ENCODE measurements at places on chromosomes 6 and 20.

DNA sequence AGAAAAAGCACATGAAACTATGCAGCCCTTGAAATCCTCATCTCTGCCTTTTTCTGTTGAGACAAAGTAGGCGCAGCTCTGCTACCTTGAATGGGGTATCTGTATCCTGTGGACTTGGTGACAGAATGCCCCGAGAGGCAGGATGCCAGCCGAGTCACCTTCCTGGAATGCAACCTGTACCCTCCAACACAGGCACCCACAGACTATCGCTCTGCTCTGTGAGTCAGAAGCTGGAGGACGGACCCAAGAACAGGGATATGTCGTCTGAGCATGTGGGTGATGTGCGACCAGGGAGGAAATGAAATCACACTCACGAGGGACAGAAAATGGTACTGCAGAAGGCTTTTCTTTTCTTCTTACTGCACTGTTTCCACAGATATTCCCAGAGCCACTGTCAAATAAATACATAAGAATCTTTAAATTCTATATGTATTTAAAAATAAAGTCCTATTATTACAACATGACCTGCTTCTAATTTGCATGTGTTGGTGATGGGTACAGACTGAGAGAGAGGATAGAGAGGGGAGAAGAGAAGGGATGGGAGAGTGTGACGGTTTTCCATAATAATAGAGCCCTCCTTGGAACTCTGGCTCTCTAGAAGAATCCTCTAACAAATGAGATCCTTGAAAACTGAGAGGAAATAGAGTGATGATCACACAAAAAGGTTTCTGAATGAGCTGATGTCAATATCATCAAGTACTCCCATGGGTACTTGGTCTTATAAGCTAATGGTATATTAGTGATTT is 308.1 kb downstream of the FOXC1 start:
- peak; percentile 99 for DNase-seq

DNA sequence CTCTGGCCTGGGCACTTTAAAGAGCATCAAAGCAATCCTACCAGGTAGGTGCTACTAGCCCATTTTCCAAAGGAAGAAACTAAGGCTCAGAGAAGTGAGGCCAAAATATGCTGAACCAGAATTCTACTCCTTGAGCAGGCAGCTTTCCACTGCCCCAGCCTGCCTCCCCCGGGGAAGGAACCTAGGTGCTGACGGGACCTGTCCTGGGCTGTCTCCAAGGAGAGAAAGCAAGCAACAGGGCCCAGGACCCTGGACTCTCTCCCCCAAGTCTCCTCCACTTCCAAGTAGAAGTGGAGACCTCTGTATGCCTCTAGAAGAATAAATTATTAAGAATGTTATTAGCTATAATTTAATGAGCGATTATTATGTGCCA is 159.5 kb downstream of the MRPL14 start:
- DNase-seq: no peak

DNA sequence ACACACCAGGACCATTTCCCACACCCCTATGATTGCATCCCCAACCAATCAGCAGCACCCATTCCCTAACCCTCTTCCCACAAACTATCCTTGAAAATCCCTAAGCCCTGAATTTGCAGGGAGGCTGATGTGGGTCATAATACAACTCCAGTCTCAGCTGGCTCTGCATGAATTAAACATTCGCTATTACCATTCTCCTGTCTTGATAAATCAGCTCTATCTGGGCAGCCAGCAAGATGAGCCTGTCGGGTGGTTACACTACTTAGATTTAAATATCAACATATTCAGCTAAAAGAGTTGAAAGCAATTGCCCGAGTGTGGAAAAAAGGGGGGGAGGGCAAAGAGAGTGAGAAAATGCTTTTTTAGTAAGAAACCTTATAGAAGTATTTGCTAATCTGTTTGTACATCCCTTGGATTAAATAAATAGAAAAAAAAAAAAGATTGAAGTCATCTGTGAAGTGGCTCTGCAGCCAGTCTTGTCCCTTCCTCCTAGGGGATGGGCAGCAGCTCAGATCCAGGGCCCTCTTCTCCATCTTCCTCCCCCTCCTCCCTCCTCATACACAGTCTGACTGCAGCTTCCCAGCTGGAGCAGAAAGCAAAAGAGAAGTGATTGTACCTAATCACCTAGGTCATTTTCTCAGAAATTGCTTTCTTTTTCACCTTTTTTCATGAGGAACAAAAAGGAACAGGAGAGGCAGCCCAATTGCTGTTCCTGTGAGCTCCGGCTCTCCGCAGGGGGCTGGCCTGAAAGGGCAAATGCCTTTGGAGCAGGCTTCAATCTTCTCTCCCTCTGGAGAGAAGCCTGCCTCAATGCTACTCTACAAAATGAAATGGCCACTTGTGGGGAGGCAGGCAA is 356.6 kb upstream of the SULF2 start:
- DNase-seq: no peak

GRCh38 chr6:166419286-166419685 is 36.5 kb upstream of the MPC1 start:
- DNase-seq: peak; percentile 33

DNA sequence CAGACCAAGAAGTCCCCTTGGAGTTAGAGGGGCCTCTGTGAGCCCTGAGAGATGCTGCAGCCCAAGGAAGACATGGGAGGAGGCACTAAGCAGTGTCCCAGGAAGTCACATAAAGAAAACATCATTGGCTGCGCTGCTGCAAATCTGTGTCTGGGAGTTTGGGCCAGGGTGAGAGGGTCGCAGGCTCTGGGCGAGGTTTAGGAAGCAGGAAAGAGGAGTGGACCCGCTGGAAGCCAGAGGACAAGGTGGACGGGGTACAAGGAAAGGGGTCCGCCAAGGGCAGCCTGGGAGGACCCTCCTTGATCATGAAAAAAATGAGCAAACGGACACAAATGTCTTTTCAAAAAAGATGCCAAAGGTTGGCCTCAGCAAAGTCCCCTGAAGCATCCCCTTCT is 15.5 kb upstream of the SERPINB1 start:
- DNase-seq: no peak

DNA sequence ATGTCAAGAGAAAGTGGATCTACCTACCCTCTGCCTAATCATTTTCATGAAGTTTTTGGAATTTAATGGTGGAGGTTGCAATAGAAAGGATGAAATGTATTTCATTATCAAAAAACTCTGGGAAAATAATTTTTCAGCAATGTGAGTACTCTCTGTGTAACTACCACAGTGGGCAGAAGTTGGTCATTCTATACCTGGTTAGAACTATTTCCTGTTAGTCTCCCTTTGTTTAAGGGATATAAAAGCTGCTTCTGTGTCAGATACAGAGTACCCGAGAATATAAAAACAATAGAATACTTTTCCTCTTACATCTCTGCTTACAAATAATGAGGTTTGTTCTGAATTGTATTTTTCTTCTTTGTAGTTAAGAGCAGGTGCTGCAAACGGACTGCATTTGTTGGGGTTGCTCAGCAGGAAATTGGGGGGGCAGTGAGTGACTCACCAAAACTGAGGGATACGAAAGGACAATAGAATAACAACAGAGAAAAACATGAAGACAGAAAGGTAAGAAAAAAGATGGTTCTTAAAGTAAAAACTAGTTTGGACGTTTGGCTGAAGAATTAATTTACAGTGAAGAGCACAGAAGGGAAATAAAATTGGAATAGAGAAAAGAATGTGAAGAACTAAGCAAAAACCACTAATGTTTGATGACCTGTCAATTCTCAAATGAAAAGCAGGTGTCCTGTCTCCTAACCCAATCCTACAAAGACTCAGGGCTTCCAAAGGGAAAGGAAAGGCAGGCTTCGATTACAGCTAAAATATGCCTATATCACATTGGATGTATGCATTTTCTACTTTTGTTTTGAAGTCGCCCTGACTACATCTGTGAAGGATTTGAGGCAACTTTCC is 703.1 kb downstream of the RFPL4B start:
- peak; percentile 14 for DNase-seq

DNA sequence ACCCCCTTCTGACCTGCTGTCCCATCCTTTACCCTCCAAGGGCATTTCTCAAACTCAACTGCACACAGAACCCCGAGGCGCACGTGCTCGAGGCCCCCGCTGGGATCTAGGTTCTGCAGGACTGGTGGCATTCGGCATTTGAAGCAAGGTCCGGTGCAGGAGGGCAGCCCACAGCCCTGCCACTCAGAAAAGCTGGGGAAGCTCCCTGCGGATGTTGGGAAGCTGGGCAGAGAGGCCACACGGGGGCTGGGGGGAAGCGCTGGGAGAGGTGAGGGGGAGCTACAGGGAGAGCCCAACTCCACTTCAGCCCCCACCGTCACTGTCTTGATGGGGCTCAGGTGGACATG is 51.2 kb upstream of the SLCO4A1 start:
- no peak for DNase-seq

DNA sequence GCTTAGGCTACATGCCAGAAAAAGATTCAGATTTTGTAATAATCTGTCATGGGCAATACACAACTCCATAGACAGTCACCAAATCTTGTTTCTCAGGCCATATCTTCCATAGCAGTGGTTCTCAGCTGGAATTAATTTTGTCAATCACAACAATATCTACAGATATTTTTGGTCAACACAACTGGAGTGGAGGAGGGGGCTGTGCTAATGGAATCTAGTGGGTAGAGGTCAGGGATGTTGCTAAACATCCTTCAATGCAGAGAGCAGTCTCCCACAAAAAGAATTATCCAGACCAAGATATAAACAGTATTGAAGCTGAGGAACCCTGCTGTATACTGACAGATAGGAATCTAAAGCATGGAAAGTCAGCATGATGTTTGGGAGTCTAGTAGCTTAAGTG is 174.6 kb downstream of the UBE3D start:
- DNase-seq: no peak

GRCh38 chr20:62186887-62187866 is 4.3 kb downstream of the MTG2 start:
- peak; percentile 23 for DNase-seq

Measured in kidney tubule cell (primary cell).